Pulmonary artery endothelial cell (primary cell): ENCODE measurements at places on chromosomes 2 and 18.

DNA sequence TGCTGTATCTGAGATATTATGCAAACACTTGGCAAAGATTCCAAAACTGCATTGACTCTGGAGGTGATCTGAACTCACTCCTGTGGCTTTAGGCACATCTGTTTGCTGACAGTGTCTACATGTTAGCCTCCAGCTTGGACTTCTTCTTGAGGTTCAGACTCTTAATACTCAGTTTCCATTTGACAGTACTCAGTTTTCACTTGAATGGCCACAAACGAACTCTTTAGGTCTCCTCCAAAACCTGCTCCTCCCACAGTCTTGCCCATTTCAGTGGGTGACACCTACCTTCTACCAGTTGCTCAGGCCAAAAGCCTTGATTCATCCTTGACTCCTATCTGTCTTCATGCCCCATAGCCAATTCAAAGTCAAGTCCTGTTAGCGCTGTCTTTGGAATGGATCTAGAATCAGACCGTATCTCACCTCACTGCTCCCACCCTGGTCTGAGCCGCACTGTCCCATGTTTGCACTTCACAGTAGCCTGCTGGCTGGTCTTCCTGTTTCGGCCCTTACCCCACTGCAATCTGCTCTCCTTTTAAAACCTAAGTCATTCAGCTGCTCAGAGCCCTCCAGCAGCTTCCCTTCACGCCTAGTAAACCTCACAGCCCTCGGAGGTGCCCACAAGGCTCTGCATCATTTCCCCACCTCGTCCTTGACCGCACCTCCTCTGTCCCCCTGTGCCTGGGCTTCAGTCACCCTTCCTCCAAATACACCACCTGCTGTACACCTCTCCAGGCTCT is 10.5 kb downstream of the ATG16L1 start:
- DNase-seq = no peak

DNA sequence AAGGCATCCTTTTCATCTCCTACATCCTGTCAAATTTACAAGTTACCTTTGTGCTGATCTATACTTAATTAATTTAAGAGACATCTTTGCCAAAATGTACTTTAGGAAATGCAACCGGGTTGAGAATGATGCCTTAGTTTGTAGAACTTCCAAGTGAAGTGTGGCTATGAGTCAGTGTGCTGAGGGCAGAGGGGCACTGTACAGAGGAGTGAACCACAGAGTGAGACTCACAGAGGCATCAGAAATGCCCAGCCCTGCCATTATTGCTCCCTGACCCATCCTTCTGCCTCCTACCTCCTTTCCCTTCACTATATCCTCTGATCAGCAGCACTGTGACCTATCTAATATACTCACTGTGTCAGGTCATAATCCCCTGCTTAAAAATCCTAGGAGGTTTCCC is 320.1 kb downstream of the LRRTM1 start:
- DNase-seq = no peak

- no peak for DNase-seq
Observed at GRCh38 chr2:241074065-241074818, 27.8 kb downstream of the MTERF4 start.

DNA sequence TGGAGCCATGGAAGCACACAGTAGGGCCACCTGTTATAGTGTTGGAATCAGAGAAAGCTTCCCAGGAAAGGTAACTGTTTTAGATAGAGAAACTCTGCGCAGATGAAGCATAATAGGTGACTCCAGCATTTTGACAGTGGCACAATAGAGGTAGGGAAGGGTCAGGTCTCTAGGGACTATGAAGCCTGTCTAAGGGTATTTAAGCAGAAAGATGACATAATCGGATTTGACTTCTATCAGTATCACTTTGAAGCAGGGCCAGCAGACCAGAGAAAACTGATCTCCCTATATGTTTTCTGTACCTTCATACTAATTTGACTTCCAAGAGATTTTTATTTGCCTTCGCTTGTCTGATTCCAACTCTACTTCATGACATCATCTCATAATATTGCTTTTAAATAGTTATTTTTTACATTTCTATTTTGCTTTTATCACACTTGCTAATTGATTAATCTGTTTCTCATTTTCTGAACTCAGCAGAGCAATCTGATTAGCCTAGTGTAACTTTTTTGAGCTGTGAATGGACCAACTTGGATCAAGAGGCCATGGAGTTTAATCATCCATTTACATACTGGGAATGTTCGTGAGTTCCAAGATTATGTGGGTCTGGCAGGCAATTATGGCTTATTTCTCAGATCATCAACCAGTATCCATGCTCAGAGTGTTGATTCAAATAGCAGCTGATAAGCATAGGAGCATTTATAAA is 8.4 kb upstream of the HIBCH start:
- no peak for DNase-seq

GRCh38 chr18:5173236-5173635 is 23.8 kb downstream of the AKAIN1 start:
- no peak for DNase-seq

GRCh38 chr2:148317598-148317997 is 296.7 kb downstream of the MBD5 start:
- no peak for DNase-seq

DNA sequence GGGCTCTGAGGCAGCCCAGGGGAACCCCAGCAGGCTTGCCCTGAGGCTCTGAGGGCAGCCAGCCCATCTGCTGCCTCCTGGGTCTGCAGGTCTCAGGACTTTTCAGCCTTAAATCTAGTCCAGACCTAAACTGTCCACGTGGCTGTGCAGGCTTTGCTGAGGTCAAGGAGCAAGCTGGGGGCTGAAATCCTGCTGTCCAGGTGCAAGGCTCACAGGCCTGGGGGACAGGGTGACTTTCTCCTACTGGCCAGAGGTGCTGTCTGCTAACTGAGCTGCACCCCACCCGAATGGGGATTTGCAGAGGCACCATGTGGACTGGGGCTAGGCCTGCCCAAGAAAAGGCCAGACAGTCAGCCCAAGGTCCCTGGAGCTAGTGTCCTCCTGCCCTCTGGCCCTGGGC is 32.1 kb downstream of the SDC1 start:
- no peak for DNase-seq

DNA sequence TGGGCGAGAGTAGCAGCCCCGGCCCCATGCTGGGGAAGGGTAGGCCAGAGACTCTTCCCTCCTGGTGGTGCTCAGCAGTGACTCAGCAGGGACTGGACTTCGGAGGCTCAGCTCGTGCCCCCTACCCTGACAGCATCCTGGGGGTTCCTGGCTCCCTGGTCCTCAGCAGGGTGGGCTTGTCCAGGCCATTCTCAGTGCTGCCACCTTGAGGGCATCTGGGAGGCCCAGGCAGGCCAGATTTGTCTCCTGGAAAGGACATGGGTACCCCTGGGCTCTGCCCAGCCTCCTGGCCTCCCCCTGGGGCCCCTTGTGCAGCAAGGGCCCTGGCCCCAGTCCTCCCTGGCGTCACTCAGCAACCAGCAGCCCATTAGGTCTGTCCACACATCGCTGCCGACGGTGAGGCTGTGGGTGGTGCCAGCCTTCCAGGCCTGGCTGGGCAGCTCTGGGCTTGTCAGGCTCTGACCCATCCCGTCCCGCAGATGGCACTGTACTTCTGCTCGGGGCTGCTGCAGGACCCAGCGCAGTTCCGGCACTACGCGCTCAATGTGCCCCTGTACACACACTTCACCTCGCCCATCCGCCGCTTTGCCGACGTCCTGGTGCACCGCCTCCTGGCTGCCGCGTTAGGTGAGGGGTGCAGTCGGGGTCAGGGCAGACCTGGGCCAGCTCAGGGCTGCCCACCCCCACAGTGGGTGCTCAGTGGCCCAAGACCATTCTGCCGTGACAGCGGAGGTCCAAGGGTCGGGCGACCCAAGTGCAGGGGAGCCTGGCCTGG is 45.0 kb upstream of the ALPP start:
- DNase-seq = no peak

- no peak for DNase-seq
Observed at GRCh38 chr2:3433339-3433699, 53.8 kb downstream of the TRAPPC12 start.
